ENCODE measurements at places on chromosomes 2 and 18.

- DNase-seq: no peak
Observed at GRCh38 chr18:43847164-43848091, 570.1 kb upstream of the SYT4 start.

DNA sequence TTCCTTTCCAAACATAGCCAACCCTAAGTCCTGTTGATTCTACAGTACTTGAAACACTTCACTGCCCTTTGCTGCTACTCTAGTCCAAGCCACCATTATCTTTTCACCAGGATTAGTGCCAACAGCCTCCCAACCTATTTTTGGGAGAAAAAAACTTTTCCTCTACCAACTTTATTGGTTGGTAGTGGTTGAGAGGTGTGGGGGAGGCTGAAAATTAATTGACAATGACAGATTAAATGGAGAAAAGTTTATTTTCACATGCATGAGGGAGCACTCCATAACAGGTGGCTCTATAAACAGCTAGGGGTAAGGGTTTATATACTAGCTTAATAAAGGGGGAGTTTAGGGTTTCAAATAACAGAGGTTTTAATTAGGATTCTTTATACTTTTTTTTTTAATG is 37.8 kb upstream of the ITPRID2 start:
- DNase-seq: no peak

DNA sequence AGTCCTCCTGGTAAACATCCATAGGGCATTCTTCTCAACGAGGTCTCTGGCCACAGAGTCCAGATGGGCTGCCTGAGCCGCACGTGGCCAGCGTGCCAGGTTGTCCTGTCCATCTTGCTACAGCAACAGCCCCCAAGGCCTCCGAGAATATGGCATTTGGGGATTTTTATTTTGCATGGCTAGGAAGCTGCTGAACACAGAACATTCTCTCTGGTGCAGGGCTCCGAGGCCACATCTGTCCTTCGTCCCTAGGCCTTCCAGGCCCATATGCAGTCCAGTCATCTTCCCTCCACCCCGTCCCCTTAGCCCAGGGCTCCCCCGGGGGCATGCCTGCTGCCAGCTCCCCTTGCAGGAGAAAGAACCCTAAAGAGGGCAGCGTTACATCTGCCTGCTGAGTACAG is 2.3 kb downstream of the HDAC4 start:
- DNase-seq: no peak

GRCh38 chr2:141737492-141738255 is 393.1 kb downstream of the LRP1B start:
- DNase-seq: no peak

GRCh38 chr2:45690231-45690630 is 38.8 kb downstream of the PRKCE start:
- no peak for DNase-seq

GRCh38 chr2:211351987-211352386 is 795.6 kb downstream of the CPS1 start:
- peak; percentile 52 for DNase-seq

DNA sequence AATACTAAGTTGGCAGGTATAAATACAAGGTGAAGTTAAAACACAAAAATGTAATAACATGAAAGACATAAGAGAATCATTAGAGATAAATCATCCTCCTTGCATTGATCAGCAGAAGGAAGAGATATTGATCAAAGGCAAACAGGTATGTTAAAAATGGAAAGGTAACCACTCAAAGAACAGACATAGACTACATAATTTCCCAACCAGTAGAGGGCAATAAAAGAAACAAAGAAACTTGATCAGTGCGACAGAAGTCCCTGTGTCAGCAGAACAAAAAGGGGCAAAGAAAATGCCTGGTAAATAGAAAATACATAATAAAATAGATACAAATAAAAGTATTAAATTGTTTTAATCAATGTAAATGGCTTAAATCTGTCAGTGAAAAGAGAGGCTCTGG is 53.6 kb downstream of the FAM228A start:
- no peak for DNase-seq

DNA sequence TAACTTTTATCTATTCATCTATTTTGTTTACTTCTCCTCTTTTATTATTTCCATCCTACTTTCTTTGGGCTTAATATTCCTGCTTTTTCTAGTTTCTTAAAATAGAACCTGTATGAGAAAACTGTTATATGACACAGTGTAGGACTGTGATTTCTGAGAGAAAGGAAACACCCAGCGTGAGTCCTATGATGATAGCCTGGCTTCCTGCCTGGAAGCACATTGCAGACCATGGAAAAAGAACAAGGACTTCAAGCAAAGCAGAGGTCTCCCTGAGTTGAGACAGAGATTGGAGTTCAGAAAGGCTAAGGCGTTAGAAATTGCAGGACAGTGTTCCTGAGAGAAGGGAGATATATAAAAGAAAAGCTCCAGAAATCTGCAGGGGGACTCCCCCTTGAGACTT is 7.8 kb downstream of the RBM44 start:
- DNase-seq: no peak

DNA sequence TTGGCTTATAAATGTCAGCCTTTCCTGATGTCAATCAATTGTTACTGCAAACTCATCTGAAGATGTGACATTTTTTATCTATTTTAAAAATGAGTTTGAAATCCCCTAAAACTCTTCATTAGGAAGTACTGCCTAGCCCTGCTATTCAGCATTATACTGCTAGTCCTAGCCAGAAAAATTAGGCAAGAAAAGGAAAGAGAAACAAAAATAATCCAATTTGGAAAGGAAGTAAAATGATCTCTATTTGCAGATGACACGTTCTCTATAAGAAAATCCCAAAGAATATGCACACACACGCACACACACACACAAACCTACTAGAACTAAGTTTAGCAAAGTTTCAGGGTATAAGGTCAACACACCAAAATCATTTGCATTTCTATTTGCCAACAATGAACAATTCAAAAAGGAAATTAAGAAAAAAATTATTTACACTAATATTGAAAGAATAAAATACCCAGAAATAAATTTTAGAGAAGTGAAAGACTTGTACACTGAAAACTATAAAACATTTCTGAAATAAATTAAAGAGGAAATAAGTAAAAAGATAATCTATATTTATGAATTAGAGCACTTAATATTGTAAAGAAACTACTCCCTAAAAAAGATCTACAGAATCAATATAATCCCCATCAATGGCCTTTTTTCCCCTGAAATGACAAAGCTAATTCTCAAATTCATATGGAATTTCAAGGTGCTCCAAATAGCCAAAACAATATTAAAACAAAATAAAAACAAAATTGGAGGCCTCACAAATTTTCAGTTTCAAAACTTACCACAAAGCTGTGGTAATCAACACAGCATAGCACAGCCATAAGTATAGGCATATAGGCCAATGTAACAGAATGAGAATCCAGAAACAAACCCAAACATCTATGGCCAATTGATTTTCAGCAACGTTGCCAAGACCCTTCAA is 433.7 kb upstream of the TRIB2 start:
- DNase-seq: no peak

DNA sequence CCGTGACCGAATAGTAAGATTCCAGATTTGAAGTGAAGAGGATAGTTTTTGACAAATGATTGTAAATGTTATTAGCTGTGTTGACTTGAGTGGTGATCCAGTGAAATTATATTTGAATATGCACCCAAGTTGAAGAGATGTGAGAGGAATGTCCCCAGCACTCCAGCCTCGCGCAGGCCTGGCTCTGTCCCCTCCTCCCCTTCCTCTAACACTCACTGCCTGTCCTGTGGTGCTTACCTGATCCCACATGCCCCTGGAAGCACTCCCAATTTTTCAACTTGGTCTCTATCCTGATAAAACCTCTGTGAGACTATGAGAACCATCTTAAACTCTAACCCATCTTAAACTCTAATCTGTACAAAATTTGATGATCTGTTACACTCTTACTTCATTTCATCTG is 154.7 kb upstream of the LRP1B start:
- DNase-seq: no peak

DNA sequence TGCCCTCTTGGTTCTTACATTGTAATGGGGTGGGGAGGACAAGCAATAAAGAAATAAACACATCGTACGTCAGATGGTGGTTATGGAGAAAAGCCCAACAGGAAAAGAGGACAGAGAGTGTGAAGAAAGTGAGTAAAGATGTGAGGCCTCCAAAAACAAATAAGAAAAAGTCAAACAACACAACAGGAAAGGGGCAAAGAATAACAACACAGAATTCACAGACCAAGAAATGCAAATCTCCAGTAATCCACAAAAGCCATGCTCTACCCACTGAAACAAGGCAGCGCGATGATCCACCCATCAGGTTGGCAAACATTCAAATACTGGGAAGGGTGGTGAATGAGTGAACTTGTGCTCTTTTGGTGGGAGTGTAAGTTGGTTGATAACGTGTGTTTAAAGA is 16.7 kb upstream of the DUSP2 start:
- DNase-seq: no peak

- DNase-seq: no peak
Observed at GRCh38 chr2:126496493-126496892, 159.5 kb upstream of the GYPC start.

GRCh38 chr2:74587664-74588277 is 33.3 kb downstream of the DOK1 start:
- peak; percentile 49 for DNase-seq

- no peak for DNase-seq
Observed at GRCh38 chr2:209624192-209624938, 147.3 kb upstream of the UNC80 start.

GRCh38 chr2:178244777-178245176 is 50.5 kb downstream of the OSBPL6 start:
- no peak for DNase-seq

DNA sequence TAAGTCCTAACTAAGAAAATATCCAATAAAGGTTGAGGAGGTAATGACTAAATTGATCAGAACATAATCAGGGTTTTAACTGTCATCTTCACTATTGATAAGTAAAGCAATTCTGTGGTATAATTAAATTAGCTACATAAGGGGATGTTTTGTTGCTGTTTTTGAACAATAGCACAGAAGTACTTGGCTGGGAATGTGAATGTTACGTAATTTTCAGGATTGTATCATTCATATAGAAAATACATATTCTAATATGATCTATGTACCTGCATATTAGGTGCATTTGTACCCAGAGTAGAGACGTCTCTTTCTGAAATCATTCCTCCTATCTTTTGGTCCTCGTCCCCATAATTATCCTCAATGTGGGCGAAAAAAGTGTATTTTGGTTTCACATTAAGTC is 109.0 kb downstream of the PIEZO2 start:
- no peak for DNase-seq

DNA sequence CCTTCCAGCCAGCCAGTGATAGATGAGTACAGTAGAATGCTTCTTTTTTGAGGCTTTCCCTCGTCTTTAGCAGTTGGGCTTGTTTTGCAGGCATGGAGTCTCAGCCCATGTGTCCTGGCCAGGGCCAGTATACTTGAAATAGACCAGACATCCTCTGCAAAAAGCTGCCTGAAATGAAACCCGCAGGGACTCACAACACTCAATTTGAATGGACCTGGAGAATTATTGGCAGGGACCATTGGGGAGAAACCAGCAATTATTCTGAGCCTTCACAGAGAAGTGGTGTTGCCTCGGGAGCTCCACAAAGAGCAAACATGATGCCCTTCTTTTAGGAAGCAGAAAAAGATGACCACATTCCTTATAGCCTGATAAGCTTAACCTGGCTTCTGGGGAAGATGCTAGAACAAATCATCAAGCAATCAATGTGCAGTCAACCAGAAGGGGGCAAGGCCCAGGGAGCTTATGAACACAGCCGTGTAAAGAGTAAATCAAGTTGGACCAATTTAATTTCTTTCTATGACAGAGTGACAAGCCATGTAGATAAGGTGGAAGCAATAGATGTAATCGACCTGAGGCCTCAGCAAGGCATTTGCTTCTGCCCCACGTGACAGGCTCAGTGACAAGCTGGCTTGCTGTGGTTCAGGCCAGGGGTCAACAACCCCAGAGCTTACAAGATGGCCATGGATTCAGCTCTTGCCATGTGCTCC is 42.1 kb downstream of the BOD1L2 start:
- DNase-seq: no peak

GRCh38 chr2:234047361-234047760 is 3.1 kb upstream of the SPP2 start:
- DNase-seq: no peak

GRCh38 chr2:83578405-83578804 is 880.7 kb downstream of the SUCLG1 start:
- no peak for DNase-seq

DNA sequence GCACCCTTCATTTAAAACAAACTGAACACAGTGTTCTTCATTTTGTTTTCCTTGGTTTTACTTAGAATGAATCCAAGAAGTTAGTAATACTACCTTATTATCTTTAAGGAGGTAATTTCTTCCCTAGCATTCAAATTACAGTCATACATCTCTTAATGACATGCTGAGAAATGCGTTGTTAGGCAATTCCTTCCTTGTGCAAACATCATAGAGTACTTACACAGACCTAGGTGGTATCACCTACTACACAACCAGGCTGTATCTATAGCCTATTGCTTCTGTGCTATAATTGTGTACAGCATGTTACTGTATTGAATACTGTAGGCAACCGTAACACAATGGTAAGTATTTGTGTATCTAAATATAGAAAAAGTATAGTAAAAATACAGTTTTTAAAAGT is 8.4 kb upstream of the CABYR start:
- no peak for DNase-seq

DNA sequence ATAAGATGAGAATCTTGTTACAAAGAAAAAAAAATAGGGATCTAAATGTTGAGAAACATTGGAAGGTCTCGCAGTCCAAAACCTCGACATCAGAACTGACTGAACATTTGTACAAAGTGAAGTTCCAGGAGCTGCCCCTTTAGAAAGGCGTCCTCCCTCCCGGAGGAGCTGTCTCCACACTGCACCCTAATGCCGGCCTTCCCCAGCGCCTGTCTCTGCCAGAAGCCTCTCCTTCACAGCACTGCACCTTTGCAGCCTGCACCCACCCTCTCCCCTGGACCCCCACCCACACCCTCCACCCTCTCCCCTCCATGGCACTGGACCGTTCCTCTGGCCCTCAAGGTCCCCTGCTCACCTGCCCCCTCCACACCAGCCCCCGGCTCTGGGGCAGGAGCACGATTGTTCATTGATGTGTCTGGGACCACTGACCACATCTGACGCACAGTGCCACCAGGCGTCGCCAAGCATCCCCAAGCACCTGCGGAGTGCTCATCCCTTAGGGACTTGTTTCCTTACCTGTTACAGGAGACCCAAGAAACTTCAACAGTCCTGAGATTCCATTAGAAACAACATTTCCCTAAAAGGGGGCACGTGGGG is 90.3 kb upstream of the SNTG2 start:
- no peak for DNase-seq

GRCh38 chr2:179422037-179422643 is 157.5 kb upstream of the SESTD1 start:
- DNase-seq: peak; percentile 57

- no peak for DNase-seq
Observed at GRCh38 chr2:218407717-218408116, 8.0 kb downstream of the CTDSP1 start.

- no peak for DNase-seq
Observed at GRCh38 chr2:67871686-67872412, 191.0 kb downstream of the C1D start.

DNA sequence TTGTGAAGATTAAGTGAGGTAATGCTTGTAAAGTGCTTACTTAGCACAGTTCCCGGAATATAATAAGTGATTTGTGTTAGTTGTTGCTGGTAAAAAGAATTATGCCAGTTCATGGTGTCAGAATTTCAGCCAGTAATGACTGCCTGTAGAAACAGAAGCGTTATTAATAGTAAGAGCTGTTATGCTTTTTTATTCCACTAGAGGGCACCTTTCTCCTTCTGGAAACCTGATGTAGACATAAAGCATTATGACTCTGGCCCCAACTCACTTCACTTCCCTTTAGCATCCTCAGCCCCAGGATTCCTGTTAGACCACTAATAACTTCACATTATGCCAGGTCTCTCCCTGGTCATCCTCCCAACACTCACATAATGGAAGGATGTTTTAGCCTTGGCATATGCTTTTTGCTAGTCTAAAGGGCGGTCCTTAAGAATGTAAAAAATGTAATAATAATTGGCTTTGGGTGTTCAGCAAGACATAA is 34.9 kb downstream of the C18orf54 start:
- peak; percentile 3 for DNase-seq

All from head of caudate nucleus (tissue), 42 donors.